ENCODE measurements at places on chromosomes 2 and 18.

DNA sequence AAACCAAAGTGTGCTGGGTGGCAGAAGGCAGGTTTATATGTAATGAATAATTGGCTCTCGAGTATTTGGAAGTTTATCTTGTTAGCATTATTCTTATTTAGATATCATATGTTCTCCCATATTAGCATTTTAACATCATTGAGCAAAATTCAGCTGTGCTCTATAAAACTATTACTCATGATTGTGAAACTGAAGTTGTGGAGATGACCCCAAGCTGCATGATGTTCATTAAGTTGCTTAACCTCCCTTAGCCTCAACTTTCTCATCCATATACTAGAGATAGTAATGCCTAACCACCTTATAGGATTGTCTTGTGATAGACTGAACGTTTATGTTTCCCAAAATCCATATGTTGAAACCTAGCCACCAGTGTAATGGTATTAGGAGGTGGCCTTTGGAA lies 346.3 kb downstream of the SATB2 start:
- DNase-seq, result no peak

DNA sequence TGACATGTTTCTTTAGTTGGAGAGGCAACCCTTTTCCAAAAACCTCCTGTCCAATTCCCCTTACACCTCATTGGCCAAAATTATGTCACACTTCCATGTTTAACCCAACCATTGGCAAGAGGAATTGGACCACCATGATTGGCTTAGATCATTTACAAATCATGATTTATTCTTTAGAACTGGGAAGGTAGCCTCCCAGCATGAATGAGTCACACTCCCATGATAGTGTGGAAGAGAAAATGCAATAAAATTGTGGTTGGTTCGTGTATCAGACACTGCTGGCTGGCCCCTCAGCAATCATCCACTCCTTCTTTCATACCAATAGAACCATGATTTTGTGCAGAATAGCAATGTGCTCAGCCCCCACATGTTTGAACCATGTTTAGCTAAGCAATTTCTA lies 156.6 kb upstream of the ACVR2A start:
- DNase-seq, result no peak

DNA sequence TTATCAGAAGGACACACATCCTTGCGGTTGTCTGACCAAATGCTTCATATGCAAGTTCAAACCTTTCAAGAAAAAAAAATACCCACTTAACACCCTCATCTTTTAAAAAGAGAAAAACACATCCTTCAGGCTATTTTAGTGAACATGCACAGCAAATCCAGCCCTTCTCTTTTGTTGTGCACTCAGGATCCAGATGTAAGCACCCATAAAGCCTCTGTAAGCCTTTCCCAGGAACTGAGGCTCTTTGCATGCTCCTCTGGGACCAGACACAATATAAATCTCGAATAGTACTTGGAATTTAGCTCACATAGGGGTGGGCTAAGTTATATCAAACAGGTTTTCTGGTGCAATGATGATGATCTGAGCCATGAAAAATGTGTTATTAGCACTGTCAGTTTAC lies 308.8 kb upstream of the FAM98A start:
- DNase-seq, result no peak

GRCh38 chr2:140504601-140505000 lies 1626.2 kb downstream of the LRP1B start:
- DNase-seq, result no peak
